CD8-positive, alpha-beta T cell (primary cell): ENCODE measurements at places on chromosomes 1 and 21.

DNA sequence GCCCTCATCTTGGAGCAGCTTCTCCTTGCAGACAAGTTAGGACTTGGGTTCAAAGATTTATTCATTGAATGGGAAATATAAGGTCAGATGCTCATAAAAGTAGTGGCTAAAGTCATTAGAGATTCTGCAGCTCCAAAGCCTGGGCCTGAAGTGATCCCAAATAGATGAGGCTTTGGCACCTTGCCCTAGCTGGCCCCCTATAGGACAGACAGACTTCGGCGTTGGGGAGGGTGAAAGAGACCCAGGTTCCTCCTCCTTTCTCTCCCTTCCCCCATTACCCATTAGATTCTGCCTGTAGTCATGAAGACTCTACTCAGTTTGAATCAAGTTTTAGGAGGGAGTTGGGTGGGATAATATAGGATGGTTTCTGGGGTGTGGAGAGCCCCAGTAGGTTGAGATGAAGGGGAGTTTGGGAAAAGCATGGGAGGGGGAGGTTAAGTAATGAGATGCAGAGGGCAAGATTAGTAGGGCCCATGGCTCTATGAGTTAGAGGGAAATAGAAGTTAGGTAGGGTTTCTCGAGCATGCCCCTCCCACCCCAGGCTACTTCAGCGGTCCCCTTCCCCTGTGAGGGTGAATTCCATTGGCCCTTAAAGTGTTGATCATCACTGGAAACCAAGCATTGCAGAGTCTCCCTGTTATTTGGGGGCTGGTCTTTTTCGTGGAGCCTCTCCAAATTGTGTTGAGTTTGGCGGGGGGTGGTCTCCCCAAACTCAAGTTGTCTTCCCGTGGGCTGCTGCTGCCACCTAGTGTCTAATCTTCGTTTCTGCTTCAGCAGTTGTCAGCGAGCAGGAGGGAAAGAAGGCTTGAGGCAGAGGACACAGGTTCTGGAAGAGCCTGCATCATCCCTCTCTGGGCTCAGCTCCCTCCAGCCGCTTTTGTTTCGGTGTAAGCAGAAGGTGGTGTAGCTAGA lies 2.1 kb upstream of the AHDC1 start:
- peak; percentile 51 for DNase-seq

DNA sequence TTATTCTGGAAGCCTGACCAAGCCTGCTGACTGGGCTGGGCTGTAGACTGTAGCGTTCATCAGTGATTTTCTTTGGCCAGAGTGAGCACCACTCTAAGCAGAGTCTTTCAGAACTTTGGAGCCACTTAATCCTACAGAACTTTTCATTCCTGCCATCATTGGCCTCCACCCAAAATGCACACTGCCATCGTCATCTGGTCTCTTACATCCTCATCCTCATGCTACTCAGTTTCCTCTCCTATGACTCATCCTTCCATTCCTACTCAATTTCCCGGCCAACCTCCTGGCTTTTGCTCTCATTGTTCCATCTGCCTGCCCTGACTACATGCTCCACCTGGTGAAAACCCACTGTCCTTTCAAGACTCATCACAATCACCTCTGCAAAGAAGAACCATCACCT lies 233.8 kb upstream of the USP25 start:
- no peak for DNase-seq

DNA sequence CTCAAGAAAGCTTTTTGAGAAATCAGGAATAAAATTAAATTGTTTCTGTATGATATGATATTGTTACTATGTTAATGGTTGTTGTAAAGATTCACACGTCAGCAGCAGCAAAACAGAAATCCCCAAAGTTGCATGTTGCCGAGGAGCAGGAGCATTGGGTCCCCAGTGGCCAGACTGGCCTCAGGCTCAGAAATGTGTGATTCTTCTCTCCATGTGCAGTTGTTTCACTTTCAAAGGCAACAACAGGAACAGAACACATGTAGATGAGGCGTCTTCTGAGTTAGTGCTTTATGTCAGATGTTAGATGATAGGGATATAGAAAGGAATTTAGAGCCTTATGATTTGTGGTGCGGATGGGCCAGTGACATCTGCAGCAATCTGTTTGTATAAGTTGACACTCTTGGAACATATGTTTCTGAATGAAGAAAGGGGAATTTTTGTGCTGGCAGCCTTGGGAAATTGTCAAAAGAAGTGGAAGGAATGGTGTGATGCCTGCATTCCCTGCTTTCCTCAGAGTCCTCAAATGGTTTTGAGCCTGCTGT lies 2.1 kb upstream of the TTLL7 start:
- no peak for DNase-seq

GRCh38 chr1:206757524-206758266 lies 12.9 kb upstream of the IL19 start:
- peak; percentile 84 for DNase-seq

GRCh38 chr1:19096036-19096833 lies 113.8 kb downstream of the UBR4 start:
- DNase-seq: no peak

DNA sequence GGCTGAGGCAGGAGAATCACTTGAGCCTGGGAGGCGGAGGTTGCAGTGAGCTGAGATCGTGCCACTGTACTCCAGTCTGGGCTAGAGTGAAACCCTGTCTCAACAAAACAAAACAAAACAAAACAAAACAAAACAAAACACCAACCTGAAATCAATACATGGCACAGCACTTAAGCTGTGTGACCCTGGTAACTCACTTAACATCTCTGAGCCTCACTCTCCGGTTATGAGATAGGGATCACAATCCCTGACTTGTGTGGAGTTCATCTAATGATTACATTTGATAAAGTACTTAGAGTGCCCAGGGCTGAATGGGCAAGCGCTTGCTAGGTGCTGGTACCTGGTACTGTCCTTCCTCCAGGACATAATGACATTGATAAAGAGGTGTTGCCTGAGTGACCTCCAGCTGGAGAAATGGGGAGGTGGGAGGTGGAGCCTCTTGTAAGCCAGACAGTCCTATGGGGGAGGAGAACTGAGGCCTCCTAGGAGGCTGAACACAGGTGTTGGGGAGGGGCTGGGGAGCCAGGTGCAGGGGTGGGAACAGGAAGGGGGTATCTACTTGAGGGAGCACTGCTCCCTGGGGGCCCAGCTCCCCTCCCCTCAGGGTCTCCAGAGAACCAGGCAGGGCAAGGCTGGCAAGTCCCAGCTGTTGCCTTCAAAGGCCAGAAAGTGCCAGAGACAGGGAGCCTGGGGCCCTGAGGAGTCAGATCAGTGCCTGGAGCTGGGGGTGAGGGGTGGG lies 17.9 kb downstream of the FOXO6 start:
- DNase-seq: no peak

GRCh38 chr1:206709772-206710459 lies 25.2 kb downstream of the MAPKAPK2 start:
- DNase-seq: no peak

- no peak for DNase-seq
Observed at GRCh38 chr21:39386194-39386593, 37.3 kb upstream of the HMGN1 start.

DNA sequence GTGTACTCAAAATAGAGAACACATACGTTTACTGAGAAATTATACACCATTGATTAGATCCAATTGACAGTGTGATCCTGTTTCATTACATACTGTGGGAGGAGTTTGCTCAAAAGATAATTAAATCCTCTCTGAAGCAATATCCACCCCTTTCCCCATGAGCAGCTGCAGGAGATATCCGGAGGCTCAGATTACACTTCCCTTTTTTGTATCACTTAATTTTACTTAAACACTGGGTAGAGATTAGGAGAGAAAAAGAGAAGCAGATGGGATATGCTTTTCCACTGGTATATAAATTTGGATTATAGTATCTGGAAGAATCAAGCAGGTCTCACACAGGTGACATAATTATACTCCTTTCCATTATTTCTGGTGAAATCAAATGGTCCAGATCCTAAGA lies 333.3 kb upstream of the ZRANB2 start:
- DNase-seq: no peak

DNA sequence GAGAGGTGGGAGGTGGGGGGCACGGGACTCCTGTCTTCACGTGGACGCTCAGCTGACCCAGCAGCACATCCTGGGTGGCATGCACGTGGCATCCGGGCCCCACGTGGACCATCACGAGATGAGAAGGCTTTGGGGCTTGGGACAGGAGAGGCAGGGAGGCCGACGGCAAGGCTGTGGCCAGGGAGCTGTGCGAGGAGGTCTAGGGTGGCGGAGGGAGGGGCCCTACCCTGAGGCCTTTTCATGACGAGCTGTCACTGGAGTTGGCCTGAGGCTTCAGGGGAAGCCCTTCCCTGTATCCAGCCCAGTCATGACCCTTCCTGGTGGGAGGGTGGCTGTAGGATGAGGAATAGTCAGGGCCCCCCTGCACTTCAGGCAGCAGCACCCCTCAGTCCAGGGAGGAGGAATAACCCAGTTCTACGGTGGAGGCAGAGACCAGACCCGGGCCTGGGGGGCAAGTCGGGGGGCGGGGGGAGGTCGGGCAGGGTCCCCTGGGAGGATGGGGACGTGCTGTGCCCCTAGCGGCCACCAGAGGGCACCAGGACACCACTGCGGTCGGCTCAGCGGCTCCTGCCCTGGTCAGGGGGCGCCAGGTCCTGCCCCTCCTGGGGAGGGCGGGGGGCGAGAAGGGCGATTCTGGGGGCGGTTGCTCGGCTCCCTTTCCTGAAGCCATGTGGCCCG lies 2.0 kb upstream of the PERM1 start:
- DNase-seq: peak; percentile 68

DNA sequence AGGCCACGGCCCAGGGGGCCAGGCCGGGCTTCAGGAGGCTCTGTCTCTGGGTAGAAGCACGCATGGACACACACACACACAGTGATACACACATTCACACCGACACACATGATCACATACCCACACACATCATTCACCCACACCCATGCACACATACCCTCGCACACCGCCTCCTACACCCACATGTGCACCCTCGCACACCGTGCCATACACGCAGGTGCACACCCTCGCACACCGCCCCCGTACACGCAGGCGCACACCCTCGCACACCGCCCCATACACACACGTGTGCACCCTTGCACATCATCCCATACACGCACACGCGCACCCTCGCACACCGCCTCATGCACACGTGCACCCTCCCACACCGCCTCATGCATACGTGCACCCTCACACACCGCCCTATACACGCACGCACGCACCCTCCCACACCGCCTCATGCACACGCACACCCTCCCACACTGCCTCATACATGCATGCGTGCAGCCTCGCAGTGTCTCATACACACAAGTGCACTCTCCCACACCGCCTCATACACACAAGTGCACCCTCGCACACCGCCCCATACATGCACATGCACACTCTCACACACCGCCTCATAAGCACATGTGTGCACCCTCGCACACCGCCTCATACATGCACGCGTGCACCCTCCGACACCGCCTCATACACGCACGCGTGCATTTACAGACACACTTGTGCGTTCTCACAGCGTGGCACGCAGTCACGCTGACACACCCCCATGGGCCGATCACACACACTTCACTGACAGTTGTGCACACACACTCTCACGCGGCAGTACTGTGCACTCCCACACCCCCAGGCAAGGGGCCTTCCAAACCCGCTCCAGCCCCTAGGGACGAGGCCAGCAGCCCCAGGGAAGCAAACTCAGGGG lies 128.1 kb downstream of the SIK1 start:
- no peak for DNase-seq

GRCh38 chr1:98289311-98289710 lies 368.5 kb upstream of the DPYD start:
- no peak for DNase-seq

- no peak for DNase-seq
Observed at GRCh38 chr21:42472521-42472920, 23.5 kb downstream of the RSPH1 start.

GRCh38 chr1:160284220-160284781 lies 632 bp downstream of the PEX19 start:
- DNase-seq: no peak

DNA sequence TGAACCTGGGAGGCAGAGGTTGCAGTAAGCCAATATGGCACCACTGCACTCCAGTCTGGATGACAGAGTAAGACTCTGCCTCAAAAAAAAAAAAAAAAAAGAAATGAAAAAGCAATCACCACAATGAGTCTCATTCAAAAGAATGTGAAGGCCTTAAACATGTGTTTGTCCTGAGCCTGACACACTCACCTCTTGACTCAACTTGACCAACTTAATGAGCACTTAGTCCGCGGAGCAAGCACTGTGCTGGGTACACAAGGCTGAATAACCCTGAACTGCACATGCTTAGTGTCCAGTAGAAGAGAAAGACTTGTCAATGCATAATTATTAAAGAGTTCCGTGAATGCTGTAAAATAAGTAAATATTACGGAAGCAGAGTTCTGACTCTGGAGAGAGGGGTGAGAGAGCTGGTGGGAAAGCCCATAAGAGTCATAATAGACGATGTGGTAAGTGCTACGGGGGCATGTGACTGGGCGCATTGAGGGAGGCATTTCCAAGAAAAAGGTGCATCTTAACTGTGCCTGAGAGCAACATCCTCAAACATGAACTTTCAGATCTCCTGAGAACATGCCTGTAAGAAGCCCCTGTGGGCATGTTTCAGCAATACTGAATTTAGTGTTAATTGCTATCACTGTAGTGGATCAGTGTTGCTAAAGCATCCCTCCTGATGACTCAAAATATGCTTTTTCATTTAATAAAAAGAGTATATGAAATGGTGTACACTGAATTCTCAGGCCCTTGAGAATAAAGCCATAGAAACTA lies 27.2 kb downstream of the MCOLN2 start:
- DNase-seq: peak; percentile 30

GRCh38 chr21:44617071-44617501 lies 5.2 kb downstream of the KRTAP10-8 start:
- no peak for DNase-seq

- DNase-seq: no peak
Observed at GRCh38 chr21:45096217-45096616, 21.8 kb downstream of the ADARB1 start.

- DNase-seq: peak; percentile 1
Observed at GRCh38 chr1:212637902-212638301, 29.3 kb downstream of the ATF3 start.

DNA sequence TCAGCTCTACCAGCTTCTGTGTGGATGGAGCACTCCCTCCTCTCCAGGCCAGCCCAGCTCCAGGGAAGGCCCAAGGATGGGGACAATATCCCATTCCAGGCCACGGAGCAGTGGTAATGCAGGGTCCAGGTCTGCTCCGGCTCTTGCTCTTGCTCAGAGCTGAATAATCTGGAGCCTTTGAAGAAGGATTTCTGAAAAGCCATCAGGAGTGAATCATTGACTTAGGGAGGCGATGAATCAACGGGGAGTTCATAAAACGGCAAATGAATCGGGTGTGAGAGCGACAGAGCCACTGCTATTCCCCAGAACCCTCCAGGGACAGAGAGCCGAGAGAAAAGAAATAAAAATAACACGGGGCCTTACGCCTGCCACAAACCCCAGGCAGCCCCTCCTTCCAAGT lies 7.7 kb downstream of the POU3F1 start:
- DNase-seq: no peak

- no peak for DNase-seq
Observed at GRCh38 chr1:243842978-243843511, 7.0 kb downstream of the AKT3 start.
